ENCODE measurements at places on chromosomes 4 and X.

DNA sequence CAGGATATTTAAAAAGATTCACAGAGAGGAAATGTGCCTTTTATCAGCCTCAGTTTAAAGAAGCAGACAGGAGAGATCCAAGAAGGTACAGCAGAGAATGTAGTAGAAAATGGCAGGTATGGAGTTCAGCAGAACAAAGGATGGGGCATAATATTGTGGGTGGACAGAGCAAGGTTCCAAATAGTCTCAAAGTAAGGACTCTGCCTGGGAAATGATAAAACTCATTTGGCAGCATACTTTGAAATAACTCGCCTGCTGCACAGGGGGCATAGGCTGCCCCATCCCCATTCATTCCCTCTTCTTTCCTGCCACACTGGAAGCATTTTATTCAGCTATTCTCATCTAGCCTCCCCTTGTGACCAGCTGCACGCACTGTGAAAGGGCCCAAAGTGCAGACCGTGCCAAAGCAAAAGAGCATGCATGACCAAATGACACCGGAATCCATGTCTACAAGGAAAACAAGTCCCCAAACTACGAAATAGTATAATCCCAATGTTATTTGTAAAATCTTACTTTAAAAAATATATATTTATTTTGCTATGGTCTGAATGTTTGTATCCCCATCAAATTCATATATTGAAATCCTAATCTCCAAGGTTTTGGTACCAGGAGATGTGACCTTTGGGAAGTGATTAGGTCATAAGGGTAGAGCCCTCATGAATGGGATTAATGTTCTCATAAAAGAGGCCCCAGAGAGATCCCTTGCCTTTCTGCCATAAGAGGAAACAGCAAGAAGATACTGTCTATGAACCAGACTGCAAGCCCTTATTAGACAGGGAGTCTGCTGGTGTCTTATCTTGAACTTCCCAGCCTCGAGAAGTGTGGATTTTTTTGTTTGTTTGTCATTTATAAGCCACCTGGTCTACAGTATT lies 77.4 kb upstream of the PRSS48 start:
- DNase-seq: no peak

DNA sequence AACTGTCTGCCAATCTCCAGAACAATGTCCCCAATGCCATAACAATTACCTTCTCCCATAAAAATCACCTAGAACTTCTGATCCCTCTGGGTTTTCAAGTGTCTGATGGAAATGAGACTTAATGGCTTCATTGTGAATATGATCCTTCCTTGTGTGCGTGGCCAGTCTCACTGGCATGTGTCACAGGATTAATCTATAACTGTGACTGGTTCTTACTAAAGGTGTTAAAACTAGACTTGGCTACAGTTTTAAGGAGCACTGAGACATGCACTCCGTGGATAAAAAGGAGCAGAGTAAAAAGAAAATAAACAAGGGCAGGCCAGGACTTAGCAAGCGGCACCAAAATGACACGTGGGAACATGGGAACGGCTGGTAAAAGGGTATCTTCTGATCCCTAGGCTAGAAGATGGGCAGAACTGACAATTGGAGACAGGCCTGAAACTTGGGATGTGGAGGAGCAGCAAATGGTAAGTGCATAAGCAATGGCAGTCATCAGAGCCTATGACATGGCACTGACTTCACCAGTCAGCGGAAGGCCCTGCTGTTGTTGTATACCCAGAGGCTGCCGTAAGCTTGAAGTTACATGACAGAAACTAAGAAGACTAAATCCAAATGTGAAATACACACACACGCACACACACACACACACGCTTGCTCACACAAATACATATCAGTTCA lies 256.6 kb upstream of the NOCT start:
- DNase-seq: no peak

GRCh38 chr4:76723924-76724323 lies 174.0 kb downstream of the SOWAHB start:
- no peak for DNase-seq

GRCh38 chr4:8512510-8512909 lies 67.7 kb upstream of the GPR78 start:
- no peak for DNase-seq

DNA sequence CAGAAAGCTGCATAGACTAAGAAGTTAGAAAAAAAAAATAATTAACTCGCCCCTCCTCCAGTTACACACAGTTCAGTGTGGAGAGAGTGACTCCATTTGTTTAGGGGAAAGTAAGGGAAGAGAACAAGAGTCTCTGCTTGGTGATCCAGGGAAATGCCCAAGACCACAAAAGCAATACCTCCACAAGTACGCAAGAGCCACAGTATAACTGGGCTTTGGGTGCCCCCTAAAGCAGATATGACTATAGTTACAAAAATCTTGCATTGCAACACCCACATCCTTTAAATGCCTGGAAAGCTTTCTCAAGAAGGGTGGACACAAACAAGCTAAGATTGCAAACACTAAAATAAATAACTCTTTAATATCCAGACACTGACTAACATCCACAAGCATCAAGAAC lies 164.2 kb upstream of the NRK start:
- no peak for DNase-seq

- DNase-seq: no peak
Observed at GRCh38 chr4:7207628-7208231, 15.4 kb downstream of the SORCS2 start.

- no peak for DNase-seq
Observed at GRCh38 chrX:17597327-17597726, 140.0 kb upstream of the SCML1 start.

GRCh38 chr4:2637956-2638552 lies 101.6 kb downstream of the FAM193A start:
- DNase-seq: no peak

- no peak for DNase-seq
Observed at GRCh38 chr4:113593400-113594230, 167.9 kb downstream of the CAMK2D start.

DNA sequence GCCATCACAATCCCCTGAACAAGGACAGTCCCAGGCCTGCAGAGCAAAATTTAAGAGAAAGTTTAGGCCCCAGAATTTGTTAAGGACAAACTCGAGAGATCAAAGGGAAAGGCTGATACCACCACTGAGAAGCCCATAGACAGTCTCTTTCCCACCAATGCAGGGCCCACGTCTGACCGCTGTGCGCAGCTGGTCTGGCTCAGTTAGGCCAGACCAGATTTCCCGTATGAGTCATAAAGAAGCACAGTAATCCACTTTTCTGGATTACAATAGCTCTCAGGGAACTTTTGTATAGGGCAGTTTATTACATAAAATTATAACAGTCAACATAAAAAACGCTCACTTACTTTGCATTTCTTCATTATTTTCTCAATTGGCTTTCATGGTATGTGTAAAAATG lies 259.5 kb downstream of the RCHY1 start:
- DNase-seq: no peak

DNA sequence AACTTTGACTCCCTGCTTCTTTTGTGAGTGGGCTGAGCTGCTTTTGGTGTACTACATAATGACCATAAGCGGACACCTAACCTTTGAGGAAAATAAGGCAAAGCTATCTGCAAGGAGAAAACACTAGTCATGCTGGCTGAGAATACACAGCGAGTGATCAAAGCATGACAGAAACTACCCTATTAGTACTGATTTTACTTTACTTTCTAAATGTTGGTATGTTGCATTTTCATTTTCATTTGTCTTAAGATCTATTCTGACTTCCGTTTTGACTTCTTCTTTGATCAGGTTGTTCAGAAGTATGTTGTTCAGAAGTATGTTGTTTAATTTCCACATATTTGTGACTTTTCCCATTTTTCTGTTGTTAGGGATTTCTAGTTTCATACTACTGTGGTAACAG lies 361.1 kb downstream of the TRAM1L1 start:
- no peak for DNase-seq

DNA sequence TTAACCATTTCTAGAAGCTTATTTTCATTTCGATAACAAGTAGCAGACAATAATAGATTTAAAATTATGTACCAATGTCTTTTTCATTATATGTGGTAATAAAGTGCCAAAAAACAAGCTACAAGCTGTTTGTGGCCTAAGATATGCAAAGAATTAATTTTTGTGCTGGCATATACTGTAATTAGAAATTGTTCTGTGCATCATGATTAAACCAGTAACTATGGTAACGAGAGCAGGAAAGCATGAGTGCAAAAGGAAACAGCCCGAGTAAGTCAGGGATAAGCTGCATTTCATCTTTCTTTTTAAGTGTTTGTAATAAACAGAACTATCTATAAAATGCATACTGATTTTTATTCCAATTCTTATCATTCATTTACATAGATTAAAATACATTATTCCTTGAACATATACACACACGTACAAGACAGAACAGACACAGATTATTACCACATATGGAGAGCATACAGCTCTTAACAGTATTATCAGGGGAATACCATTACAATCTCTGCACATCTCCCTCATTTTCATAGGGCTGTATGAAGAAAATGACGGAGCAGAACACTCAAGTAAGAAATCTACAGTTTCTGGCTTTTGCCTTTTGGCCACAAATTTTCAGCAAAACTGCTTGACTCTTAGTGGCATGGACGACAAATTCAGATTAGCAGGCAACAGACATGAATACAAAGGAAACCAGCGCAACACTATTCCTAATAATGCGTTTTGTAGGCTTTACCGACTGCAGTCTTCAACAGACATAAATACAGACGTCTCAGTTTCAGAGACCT lies 121.3 kb upstream of the WDR17 start:
- no peak for DNase-seq

DNA sequence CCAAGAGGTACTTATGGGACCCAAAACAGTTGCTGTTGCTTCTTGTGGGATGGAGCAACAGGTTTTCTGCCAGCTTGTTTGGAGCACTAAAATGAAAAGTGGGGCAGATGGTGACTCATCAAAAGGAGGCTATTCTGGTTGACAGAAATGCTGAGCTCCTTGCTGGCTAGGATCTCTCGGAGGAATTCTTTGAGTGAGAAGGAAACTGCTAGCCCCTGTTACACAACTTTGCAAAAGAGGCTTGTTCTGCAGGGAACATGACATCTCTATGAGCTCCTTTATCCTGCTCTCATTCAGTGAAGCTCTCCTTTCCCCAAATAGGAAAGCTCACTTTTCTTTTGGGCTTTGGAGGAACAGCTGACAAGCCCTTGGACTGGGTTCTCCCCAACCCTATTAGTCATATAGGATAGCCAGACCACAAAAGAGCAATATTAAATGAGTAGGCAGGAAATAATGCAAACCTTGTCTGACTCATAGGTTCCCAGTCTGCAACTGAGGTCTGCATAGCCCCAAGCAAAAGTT lies 108.3 kb downstream of the CDS1 start:
- DNase-seq: peak; percentile 60

DNA sequence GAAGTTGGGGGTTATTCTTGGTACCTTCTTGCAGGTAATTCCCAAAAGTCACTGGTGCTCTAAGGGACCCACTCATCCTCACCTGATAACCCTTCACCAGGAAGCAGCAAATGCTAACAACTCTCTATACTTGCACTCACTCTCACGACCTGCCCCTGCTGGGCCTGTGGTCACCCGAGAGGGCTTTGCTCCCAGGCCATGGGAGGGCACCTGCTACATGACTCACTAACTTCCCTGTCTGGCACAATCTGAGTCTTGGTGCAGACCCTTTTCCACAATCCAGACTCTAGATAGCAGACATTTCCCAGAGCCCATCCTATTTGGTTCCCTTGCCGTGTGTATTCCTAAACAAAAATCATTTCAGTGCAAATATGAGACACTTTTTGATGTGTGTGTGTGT lies 403.8 kb upstream of the FAT1 start:
- no peak for DNase-seq

GRCh38 chr4:79585834-79586233 lies 177.8 kb upstream of the GK2 start:
- no peak for DNase-seq

DNA sequence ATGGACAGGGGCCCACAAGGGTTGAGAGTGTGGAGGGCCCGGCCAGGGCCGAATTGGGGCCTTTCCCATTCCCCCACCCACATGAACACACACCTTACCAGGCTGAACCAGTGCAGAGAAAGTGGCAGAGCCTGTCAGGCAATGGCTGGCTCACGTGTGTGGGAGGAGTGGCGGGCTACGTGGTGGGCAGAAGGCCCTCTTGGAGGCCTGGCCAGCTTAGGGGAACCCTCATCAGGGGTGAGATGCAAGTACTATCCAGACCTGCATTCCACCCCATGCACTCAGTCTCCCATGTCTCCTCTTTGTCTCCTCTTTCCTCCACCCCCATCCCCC lies 965 bp downstream of the TCEAL4 start:
- DNase-seq: no peak

GRCh38 chrX:21873063-21873775 lies 17.4 kb downstream of the YY2 start:
- no peak for DNase-seq

DNA sequence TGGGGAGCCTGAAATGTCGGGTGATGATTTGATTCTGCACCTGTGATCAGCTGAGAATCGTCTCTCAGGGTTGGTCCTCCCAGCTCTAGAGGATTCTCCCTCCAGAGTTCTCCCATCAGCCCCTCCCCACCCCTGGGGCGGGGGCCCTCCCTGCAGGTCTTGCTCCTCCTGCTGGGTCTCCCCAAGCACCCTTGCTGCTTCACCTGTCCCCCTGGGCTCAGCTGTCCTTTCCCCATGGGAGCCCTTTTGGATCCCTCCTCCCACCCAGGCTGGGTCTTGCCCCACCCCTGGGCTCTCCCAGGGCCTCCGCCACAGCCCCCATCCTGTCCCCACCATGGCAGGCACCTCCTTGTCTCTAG lies 22.2 kb downstream of the PSAPL1 start:
- DNase-seq: no peak

DNA sequence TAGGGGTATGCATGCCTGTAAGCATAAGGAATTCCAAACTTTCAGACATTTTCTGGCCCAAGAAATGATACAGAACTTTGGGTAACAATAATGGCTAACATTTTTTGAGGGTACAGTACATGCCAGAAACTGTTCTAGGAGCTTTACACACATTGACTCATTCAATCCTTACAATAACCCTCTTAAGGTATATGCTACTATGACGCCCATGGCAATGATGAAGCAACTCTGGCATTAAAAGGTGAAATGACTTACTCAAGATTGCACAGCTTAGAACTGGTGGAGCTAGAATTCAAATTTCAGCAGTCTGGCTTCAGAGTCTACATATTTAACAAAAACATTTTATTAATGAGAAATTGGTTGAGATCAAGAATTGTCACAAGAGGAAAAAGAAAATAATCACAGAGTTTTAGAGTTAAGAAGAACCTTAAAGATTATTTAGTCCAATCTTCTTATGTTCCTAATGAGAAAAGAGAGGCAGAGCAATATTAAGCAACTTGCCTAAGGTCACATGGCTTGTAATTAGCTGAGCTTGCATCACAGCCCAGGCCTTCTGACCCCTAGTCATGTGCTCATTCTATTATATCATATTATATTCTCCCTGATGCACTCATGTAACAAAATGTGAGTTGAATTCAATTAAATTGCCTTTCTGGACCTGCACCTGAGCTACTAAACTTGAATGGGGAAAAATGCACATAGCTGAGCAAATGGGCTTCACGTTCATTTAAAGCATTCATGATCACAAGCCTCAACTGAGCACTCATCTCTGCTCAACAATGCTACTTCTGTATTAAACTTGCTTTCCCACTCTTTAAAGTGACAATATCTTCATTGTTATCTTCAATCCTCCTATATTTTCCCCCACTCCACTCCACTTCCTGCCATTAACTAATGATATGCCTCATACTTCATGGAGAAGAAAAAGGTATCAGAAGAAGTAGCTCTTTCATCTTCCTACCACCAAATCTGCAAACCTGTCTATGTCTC lies 73.2 kb downstream of the ENOX2 start:
- DNase-seq: peak; percentile 20
